ENCODE measurements at places on chromosomes 6 and 20.
A peak's percentile ranks its signal among the peaks of the same experiment; 100 is the strongest.

DNA sequence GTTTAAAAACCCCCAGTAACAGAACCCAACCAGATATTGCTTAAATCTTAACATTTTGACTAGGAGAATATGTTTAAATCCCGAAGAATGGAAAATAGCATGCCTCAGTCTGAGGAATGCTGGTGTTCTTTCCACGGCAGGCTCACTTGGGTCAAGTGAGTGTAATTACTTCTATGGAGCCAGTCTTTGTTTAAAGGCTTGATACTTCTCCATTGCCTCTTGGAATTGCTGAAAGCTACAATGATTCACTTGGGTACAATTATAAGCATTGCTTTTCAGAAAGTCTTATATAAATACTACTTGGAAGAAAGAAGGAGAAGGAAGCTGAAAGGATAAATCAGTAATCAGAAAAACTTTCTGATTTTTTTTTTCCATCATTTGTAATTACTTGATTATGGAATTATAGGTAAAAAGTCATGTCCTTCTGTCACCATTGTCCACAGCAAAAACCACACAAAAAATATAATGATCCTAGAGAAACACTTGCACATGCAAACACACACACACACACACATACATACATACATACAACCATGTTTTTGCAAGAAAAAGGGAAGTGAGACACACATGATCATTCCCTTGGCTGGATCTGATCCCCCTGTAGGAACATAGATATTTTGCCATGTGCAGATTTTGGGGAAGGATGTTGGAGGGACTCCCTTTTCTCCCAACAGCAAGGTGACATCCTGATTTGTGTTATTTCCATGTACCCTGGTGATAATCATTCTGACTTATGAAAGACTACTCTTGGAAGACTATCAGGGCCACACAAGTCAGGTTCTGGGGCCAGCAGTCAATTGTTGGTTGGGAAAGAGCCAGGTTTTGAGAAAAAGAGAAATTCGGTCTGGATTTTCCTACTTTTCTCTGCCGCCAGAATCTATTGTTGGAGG lies 396.0 kb upstream of the BTBD3 start:
- DNase-seq: no peak

- DNase-seq: peak; percentile 60
Observed at GRCh38 chr6:7107578-7108195, at the start of gene RREB1. Gene RREB1, plus strand, starts transcription at chr6:7107961. Its CDS starts 73,951 bp downstream, at chr6:7181912.

GRCh38 chr6:146785001-146785585 lies 186.3 kb downstream of the ADGB start:
- peak; percentile 80 for DNase-seq

DNA sequence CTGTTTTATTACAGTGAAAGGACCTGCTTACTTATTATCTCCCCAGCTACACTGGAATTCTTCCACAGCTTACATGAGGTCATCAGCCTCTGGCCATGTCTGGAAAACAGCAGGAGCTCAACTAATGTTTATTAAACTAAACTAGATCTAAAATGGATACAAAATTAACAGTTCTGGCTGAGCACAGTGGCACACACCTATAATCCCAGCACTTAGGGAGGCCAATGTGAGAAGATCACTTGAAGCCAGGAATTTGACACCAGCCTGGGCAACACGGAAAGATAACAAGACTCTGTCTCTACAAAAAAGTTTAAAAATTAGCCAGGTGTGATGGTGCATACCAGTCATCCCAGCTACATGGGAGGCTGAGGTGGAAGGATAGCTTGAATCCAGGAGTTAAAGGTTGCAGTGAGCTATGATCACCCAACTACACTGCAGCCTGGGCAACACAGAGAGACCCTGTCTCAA lies 220.8 kb upstream of the MARCKS start:
- no peak for DNase-seq

- no peak for DNase-seq
Observed at GRCh38 chr6:29750709-29751108, 27.5 kb downstream of the HLA-F start.

- no peak for DNase-seq
Observed at GRCh38 chr20:61355585-61355984, 103.5 kb downstream of the CDH4 start.
